ENCODE measurements at places on chromosomes 1 and 21.

DNA sequence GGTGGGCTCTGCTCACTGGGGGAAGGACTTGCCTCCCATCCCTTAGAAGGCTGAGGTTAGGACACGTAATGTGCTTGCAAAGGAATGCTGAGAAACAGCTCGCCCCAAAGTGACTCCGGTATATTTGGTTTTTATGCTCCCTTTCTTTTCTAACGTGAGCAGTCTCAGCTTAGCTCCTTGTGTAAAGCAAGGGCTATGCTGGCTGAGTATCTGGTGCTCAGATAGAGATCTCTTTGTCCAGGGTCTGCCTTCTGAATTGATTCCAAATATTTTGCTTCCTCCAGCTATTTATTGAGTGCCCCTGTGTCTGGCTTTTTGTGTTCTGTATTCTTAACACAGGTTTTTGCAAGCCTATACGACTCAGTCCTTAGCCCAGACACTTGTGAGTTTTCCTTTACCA, 94.5 kb upstream of the ARTN start:
- no peak for DNase-seq

GRCh38 chr1:108532730-108533129, 27.2 kb upstream of the EEIG2 start:
- no peak for DNase-seq

- DNase-seq, result no peak
Measured at GRCh38 chr1:93437976-93438605, 9.8 kb upstream of the FNBP1L start.

DNA sequence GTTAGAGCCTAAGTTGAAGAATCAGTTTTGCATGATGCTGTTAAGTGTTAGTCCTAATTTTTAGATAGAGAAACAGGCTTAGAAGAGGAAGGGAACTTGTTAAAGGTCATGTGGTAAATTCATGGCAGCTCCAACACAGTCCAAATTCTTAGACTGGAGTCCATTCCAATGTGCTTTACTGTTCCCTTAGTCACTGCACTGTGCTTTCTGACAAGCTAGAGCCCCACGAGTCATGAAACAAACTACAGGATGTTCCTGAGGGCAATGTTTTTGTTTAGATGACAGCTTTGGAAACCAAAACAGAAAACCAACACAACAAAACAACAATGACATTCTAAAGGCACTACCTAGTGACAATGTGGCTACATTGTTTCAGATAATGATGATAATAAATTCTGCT, 23.1 kb upstream of the RGS4 start:
- no peak for DNase-seq

DNA sequence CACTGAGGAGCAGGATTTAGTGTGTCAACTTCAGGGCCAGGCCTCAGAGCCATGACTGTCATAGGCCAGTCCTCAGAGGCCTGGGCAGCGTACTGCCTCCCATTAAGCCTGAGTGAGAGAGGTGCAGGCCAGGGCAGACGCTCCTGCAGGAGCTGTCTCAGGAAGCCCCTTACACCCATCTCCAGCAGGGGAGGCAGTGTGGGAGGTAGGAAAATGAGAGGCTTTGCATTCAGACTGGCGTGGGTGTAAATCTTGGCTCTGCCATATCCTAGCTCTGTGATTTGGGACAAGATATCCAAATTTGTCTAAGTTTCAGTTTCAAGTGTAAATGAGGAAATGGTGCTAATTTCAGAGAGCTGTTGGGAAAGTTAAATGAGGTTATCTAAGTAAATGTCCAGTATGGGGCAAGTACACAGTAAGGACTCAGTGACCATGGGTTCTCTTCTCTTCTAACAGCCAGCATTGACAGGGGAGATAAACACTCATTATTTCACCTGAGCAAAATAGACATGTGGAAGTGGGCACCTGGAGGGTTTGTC, 184.1 kb downstream of the ZSCAN20 start:
- no peak for DNase-seq

GRCh38 chr21:32392299-32392879, 423 bp downstream of the URB1 start:
- peak; percentile 18 for DNase-seq

DNA sequence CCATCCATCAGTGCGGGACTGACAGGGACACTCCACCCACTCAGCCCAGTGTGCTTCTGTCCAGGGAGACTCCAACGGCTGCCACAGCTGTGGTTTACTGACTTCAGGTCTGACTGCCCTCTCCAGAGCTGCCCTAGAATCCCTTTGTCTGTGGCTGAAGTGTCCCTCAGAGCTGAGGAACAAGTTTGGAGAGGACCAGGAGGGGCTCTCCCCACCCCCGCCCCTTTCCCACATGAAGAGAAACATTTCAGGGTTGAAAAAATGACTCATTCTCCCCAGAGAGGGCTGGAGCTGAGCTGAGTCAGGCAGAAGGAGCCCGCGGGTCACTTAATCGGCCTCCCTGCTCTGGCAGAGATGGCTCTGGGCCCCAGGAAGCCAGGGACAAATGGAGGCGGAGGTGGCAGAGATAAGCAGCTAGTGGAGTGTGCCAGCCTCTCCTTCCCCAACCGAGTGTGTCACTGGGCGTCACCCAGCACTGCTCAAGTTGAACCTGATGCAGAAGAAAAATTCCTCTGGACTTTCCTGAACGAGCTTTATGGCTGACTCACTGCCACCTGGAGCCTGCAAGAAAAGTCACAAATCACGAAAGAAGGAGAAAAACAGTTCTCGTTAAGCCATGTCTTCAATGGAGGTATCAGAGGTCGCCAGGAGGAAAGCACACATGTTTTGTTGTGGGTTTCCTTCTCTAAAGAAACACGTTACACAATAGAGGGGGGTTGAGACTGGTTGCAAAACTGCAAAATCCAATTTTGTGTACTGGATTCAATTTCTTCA, 34.3 kb upstream of the ECE1 start:
- peak; percentile 89 for DNase-seq

GRCh38 chr1:47228644-47229030, 3.4 kb downstream of the TAL1 start:
- DNase-seq, result no peak

DNA sequence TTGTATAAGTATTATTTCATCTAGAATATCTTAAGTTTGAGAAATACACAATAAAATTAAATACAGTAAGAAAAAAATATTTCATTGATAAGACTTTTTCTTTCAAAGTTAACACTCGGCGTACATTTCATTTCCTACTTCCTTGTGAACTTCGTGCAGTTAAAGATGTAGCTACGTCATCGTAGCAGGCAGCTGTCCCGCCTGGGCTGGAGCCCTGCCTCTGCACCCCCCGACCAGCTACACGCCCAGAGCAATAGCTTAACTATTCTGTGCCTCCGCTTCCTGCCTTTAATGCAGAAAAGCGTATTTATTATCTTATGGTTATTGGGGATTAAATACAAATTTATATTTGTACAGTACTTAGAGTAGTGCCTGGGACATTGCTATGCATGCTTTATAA, 53.5 kb downstream of the CLSTN1 start:
- DNase-seq, result no peak

- no peak for DNase-seq
Measured at GRCh38 chr1:180563026-180563827, 4.5 kb downstream of the OVAAL start.

DNA sequence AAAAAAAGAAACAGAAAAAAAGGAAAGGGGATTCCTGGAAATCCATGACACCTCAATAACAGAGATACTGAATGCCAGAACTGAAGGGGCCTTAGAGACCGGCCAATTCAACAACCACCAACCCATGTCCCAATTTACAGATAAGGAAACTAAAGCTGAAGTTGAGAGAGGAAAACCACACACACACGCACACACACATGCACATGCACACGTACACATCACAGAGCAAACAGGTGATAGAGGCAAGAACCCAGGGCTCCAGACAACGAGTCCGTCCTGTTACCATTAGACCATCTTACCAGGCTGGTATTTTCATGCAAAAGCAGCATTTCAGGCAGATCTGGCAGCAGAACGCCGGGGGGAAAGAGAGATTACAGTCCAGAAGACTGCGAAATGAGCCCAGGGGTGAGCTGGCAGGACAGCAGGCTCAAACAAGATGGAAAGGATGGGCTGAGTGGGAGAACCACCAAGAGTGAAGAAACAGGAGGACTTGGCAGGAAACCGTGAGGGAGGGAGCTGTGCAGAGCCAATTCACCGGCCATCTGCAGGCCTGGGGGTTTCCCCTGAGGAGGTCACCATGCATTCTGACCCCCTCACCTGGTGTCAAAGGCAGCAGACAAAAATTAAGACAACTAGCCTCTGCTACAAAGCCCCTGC, 43.5 kb downstream of the PAFAH2 start:
- no peak for DNase-seq

DNA sequence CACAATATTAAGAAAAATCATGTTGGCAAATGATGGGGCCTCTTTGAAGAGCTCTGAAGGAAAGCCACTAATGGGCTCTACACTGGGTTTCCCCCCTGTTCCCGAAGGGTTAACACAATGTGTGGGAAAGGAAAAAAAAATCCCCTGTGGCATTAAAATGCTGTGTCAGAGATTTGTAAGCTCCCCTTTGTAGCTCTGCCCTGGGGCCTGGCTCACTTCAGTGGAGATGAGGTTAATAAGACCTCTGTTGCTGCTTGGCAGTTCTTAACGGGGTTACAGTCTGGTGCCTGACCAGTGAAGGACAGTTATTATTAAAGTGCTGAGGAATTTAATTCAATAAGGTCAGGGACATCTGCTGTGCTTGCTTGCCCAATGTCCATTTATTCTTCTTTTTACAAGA, 129.7 kb upstream of the UBE2U start:
- peak; percentile 11 for DNase-seq

- no peak for DNase-seq
Measured at GRCh38 chr1:54499360-54500106, 48.5 kb upstream of the ACOT11 start.

GRCh38 chr1:3169665-3170356, 100.8 kb downstream of the PRDM16 start:
- no peak for DNase-seq

DNA sequence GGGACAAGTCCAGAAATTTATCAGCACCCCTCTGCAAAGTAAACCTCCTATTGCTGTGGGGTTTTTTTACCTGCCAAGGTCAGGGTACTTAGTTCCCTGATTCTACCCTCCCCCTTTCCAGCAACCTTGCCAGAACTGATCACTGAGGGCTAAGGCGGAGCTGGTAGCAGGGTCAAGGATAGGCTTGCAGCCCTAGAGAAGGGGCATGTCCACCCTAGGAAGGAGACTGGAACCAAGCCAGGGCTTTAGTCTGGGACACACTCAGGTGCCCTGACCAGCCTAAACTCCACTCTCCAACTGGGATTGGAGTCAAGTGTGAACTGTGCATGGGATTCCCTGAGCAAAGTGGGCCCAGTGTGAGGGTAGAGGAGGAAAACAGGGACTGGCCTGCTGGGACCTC, 6.5 kb upstream of the SLC26A9 start:
- no peak for DNase-seq

DNA sequence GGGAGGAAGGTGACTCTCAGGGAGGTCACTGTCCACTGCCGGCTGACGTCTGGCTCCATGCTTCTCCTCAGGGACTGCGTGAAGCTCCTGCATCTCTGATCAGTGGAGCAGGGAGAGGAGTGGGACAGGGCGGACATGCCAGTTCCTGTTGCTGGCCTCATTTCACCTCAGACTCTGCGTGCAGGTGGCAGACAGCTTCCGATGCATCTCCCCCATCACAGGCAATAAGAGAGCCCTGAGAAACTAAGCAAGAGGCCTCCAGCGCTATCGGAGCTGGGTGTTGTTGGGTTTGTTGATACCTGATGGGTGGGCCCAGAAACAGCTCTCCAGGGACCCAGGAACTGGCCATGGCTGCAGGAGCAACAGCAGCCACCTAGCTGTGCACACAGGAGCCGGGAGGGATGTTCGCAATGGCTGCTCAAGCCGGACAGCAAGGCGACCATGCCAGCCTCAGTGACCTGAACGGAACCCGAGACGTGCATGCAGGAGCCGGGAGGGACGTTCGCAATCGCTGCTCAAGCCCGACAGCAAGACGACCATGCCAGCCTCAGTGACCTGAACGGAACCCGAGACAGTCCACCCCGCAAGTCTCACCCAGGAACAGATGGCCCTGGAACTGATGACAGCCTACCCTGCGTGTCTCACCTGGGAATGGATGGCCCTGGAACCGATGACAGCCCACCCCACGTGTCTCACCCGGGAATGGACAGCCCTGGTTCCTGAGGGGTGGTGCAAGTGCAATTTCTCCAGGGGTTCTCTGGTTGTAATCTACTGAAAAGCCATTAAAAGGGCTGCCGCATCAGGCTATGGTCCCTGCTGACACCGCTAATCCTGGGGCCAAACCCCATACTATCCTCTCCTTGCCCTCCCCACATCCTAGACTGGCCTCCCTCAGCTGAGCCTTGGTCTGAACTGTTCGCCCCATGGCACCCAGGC, 14.2 kb upstream of the PCBP3 start:
- DNase-seq, result no peak

DNA sequence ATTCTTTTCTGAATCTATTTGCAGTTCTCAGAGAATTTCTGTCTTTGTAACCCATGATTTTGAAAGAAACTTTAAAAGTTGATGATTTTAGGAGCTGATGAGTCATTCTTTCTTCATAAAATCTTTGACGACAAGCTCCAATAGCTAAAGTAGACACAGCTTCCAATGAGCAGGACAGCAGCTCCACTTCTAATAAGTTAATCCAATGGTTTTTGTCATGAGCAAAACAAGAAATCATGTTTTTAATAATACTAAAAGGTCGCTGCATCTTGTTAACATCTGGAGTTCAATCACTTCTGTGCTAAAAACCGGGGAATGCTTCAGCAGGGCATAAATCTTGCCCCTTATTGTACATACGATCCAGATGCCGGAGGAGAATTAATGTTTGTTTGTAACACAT, 48.9 kb upstream of the GORAB start:
- DNase-seq, result no peak

- DNase-seq, result no peak
Measured at GRCh38 chr1:174740249-174740968, 259.3 kb upstream of the CACYBP start.

- DNase-seq, result no peak
Measured at GRCh38 chr1:61357539-61357938, 275.2 kb downstream of the NFIA start.

DNA sequence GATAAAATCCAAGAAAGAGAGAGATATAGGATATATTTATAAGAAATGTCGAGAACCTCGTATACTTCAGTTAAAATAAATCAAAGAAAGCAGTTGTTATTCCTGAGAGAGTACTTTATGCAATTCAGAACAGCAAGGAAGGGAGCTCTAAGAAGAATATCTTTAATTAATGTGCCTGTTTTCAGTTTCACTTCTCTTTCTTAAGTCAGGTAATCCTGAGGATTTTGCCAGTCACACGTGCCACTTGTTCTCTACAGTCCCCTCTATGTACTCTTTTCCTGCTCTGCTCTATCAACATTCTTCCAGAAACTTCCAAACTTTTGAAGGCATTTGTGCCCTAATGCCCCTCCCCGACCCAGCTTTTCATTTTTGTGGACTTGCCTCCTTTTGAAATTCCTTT, 211.9 kb downstream of the AKT3 start:
- DNase-seq, result no peak

- no peak for DNase-seq
Measured at GRCh38 chr1:68495968-68496679, 758 bp downstream of the DEPDC1 start.

GRCh38 chr1:245085508-245086095, 69.2 kb upstream of the KIF26B start:
- no peak for DNase-seq

DNA sequence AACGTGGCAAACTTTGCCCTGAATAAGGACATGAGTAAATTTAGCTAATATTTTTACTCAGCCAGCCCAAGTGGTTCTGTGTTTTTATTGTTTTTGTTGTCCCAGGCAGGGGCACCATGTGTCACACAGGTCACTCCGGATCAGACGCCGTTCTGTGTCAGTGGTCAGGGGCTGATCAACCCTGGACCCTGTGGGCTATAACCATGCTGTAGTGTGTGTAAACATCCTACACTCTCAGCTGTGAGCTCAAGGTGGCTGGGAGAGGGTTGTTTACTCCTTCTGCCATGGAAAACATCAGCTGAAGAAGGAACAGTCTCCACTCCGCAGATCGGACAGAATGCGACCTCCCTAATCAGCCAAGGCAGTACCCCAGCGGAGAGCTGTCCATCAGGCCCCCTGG, 26.5 kb upstream of the KCNQ4 start:
- no peak for DNase-seq

All from SJCRH30 (cell line).